ENCODE measurements at places on chromosomes 1 and 21.

DNA sequence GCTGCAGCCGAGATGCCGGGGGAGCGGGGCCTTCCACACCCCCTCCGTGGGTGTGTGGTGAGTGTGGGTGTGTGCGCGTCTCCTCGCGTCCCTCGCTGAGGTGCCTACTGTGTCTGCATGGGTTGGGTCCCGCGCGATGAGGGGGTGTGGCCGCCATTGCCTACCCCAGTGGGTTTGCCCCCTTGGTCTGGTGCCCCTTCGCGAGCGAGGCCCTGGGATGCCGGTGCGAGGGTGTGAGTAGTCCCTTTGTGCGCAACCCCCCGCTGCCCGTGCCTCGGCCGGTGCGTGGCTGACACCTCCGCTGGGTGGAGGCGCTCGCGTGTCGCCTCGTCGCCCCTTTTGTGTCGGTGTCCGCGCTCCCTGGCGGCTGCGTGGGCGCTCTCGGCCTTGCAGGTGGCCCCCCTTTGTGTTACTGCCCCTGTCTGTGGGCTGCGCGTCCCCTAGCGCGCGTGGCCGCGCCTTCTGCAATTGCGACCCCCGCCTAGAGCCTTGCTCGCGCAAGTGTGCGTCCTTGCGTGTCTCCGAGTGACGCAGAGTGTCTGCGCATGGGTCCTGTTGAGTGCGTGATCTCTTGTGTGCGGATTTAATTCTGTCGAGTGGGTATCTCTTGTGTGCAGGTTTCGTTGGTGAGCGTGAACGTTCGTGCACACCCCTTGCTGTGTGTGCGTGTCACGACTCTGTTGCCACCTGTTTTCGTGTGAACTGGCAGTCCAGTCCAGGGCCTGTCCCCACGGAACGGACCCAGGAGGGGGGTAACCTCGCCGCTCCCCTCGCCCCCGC is 553 bp downstream of the TTC3 start:
- DNase-seq, result no peak

DNA sequence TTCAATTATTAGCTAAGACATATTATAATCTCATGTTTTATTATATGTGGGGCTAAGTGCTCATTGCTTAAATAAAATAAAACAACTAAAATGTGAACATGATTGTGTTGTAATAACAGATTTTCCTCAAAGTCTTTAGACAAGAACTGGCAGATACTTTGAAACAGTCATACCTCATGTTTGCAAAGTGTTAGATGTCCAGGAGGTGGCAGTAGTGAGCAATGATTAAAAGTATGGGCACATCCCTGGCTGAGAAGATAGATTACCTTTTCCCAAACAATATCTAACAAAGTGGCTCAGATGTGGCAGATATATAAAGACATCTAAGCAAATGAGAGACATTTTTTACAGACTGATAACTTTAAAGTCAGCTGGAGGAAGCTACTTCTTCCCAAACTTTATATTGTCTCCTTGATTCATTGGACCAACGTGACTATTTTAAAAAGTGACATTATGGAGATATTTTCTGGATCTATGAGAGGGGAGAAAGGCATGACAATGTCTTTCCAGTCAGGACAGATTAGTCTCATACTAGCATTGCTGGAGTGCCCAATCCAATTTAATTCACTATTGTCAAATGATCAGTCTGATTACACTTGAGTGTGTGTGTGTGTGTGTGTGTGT is 269.8 kb downstream of the S1PR1 start:
- DNase-seq, result peak; percentile 2

- peak; percentile 68 for DNase-seq
Measured at GRCh38 chr1:50268049-50268448, 155.2 kb downstream of the DMRTA2 start.

DNA sequence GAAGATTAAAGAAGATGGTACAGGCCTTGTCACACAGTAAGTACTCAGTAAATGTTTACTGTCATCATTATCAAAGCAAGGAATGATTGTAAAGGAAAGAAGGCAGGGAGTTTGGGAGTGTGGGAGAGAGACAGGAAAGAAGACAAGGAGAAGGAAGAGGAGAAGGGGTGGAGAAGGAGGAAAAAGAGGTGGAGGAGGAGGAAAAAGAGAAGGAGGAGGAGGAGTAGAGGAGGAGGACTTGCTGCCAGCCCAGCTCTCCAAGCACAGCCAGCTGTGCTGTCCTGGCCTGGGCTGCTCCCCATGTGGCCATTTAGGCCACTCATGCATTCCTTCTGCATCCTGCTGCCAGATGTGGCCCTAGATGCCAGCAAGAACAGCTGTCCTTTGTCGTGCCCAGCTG is 7.5 kb upstream of the DISP3 start:
- no peak for DNase-seq

DNA sequence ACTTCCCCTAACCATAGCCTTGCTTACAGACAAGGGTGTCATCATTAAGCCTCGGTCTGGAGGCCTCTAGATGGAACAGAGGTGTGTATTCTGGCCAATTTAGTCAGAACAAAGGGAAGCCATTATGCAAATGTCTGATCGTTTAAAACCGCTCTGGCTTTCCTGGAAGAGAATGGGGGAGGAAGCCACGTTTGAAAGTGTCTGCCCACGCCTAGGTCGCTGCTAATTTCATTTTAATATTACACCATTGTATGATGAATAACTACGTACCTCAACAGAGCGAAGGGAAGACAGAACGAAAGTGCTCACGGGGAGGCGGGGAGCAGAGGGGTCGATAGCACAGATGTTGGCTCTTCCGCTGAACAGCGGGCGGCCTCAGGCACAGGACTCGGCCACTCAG is 41.1 kb upstream of the CSF3R start:
- DNase-seq, result no peak

GRCh38 chr1:33374336-33375105 is 53.6 kb upstream of the A3GALT2 start:
- DNase-seq, result no peak

- DNase-seq, result peak; percentile 74
Measured at GRCh38 chr1:248811514-248812490, 13.9 kb downstream of the SH3BP5L start.

GRCh38 chr21:41952568-41953248 is 1.1 kb downstream of the C2CD2 start:
- DNase-seq, result peak; percentile 77
